EL (cell line): ENCODE measurements at places on chromosomes 4 and X.

DNA sequence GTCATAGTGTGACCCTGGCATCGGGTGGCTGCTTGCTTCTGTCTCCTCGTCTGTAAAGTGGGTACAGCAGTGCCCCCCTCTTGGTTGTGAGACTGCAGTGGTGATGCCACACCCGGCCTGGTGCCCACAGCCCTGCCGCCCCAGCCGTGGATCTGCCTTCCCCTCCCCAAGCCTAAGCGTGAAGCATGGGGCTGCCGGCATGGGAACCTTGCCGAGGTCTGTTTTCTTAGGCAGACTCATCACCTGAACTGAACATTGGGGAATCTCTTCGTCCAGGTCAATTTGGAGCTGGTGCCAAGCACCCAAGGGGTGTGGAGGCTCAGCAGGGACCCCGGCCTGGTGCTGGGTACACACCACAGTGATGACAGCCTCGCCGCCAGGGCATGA, 108.4 kb downstream of the PSAPL1 start:
- DNase-seq: no peak

GRCh38 chr4:23374259-23374658, 515.6 kb downstream of the PPARGC1A start:
- DNase-seq: no peak

GRCh38 chr4:8916351-8916885, 44.8 kb upstream of the HMX1 start:
- DNase-seq: no peak

- DNase-seq: peak; percentile 14
Measured at GRCh38 chrX:100409610-100410590, at the start of gene PCDH19. PCDH19 (minus strand) TSS chrX:100410273; CDS start chrX:100408597, 1,676 bp downstream.

DNA sequence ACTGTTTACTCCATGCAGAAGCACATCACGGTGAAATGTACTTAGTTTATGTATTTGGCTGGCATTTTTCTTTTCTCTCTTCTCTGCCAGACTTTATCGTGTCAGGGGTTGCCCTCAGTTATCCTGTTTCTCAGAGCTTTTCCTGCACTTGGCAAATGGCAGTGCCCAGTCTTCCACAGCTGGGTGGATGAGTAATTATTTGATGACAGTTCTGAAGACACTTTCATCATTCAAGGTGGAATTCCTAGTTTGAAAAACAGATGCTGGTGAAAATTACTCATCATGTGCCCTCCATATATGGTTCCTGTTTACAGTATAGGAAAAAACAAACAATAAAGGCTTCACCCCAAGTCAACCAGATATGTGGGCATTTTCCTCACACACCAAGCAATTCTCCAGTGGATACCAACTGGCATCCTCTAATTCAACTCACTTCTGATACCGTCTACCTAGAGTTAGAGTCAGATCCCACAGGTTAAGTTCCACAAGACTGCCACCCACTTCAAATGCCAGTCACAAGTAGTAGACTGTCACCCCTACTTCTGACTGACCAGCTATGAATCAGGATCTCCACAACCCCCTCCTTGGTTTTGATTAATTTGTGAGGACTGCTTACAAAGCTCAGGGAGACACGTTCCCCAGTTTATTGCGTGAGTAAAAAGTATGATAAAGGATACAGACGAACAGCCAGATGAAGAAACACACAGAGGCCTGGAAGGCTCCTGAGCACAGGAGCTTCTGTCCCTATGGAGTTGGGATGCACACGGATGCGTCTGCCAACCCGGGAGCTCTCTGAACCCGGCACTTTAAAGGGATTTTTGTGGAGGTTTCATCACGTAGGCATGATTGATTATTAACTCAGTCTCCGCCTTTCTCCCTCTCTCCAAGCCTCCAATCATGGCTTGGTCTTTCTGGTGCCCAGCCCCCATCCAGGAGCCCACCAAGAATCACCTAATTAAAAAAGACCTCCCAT, 72.9 kb downstream of the CLDN34 start:
- peak; percentile 34 for DNase-seq

DNA sequence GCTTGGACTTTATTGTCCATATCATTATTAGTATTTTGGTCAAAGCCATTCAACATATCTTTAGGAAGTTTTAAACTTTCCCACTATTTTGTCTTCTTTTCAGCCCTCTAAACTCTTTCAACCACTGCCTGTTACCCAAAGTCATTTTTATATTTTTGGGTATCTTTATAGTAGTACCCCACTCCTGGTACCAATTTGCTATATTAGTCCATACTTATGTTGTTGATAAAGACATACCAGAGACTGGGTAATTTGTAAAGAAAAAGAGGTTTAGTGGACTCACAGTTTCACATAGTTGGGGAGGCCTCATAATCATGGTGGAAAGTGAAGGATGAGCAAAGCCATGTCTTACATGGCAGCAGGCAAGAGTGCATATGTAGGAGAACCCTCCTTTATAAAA, 271.4 kb downstream of the KLHL4 start:
- no peak for DNase-seq

DNA sequence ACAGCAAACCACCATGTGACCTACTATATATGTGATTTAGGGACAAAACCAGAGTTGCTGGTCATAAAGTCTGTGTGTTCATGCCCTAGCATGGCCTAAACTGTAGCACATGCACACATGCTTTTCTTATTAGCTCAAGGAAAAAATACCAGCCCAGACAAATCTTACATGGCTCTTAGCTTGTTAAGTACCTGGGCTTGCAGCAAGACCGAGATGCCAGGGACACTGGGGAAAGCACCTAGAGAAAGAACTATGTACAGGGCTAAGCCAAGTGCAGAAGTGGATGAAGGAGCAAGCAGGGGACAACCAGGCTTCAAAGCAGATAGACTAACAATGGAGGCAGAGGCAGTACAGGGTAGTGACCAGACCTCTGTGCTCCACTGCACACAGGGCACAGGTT, 3.4 kb upstream of the GABRE start:
- no peak for DNase-seq
